ENCODE measurements at places on chromosomes 16 and 17.

GRCh38 chr17:27496437-27496943, 40.2 kb downstream of the KSR1 start:
- no peak for DNase-seq

GRCh38 chr16:87451563-87452210, 41.1 kb downstream of the ZCCHC14 start:
- DNase-seq, result no peak

- no peak for DNase-seq
Observed at GRCh38 chr17:4074831-4075495, 67.9 kb downstream of the ZZEF1 start.

DNA sequence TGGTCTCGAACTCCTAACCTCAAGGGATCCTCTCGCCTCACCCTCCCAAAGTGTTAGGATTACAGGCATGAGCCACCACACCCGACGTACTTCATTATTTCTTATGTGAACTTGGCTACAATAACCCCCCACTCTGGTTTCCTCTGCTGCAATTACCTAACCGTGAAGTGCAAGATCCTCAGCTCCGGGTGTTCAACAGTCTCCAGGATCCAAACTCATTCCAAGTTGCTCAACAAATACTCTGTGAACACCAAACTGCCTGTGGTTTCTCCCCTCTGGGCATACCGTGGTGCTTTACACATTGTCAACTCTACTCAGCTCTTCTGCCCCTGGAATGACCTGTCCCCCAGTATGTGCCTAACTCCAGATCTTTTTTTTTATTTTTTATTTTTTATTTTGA, 6.8 kb upstream of the SULT1A1 start:
- no peak for DNase-seq

DNA sequence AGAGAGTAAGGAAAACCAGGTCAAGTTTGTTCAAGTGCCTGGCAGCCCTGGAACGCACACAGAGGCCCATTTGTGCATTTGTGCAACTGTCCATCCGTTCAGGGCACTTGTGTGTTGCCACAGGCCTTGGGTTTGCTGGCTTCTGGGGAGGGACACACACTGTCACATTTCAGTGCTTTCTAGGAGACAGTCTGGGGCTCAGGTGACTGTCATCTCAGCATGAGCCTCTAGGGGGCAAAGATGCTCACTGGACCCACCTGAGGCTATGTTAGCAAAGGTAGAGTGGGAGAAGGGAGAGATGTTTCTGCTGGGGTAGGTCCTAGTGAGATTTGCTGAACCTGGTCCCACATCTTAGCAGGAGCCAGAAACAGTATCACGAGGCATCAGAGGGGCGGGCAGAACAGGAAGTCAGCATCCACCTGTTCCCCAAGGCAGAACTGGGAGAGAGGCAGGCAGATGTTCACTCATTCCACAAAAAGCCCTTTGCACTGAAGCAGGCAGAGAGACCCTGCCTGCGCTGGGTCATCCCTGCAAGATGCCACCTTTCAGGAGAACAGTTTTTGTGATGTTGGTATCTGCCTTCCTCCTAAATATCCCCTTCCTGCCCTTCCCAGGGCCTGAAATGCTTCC, 48.5 kb downstream of the RAI1 start:
- DNase-seq, result no peak

GRCh38 chr17:78719630-78720298, 62.3 kb downstream of the CYTH1 start:
- no peak for DNase-seq

- no peak for DNase-seq
Observed at GRCh38 chr16:77480681-77481315, 46.0 kb upstream of the ADAMTS18 start.

GRCh38 chr17:44331249-44331760, 6.7 kb upstream of the SLC25A39 start:
- no peak for DNase-seq

DNA sequence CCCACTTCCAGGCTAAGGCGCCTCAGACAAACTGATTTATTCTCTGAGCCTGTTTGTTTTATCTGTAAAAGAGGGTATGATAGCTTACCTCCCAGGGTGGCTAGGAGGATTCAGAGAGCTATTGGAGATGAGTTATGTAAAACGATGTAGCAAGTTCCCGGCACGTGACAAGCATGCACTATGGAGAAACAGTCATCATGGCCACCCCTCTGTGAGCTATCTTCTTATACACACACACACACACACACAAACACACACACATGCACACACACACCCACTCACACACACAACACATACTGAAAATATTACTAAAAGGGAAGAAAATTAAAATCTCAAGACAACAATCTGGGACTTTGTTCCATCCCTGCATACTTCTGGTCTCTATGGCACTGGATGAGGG, 66.3 kb downstream of the CCT6B start:
- DNase-seq, result no peak

DNA sequence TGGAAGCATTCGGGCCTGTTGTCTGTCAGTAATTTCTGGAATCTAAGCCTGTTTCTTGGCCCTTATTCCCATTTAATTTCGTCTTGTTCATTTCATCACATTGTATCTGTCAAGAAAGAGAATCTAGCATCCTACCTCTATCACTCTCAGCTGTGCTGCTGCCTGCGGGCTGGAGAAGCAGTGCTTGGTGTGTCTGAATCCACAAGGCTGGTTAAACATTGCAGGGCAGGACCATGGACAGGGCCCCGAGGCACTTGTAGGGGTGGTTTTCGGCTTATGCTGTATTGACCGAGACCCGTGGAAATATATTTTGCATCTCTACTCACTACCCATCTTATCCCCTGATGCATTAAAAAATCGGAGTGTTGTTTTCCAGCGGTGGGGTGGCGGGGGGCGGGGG, 3.1 kb downstream of the RAB11FIP4 start:
- peak; percentile 47 for DNase-seq

DNA sequence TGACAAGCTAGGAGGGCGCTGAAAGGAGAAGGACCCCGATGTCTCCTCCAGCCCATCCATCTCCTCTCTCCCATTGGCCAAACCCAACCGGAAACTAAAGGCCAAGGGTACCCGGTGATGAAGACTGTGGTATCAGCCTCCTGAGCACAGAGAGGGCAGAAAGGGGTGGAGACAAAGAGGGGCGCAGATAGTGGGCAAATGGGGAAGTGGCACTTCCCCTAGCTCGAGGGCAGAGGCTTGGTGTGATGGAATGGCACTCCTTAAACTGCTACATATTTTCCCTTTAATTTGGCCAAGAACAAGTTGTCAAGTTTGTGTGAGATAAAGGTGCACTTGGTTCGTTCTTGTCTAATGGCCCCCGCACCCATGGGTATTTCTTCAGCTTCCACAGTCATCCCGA, 27.8 kb downstream of the IL4R start:
- no peak for DNase-seq

GRCh38 chr17:44733753-44734152, 25.0 kb upstream of the ADAM11 start:
- no peak for DNase-seq

- DNase-seq, result no peak
Observed at GRCh38 chr17:27460196-27460725, 4.0 kb downstream of the KSR1 start.

DNA sequence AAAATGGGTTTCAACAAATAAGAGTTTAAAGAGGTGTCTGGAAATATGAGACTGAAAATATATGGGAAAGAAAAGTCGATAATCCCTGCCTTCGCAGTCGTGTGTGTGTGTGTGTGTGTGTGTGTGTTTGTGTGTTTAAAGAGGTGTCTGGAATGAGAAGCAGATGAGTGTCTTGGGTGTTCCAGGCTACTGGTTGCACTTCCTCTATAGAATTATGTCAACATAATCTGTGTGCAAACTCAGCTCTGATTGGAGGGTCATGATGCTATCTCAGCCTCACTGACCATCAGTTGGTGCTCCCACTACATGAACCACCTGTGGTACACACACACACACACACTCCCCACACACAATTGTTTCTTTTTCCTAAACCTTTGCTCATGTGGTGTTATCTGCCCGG, 347.3 kb downstream of the NPIPA8 start:
- DNase-seq, result no peak

Measured in brain pericyte (primary cell).